ENCODE measurements at places on chromosomes 12 and 14.

- no peak for DNase-seq
Measured at GRCh38 chr12:11785712-11786111, 136.2 kb downstream of the ETV6 start.

GRCh38 chr12:87150969-87151662 lies 878.1 kb downstream of the C12orf50 start:
- DNase-seq, result no peak

DNA sequence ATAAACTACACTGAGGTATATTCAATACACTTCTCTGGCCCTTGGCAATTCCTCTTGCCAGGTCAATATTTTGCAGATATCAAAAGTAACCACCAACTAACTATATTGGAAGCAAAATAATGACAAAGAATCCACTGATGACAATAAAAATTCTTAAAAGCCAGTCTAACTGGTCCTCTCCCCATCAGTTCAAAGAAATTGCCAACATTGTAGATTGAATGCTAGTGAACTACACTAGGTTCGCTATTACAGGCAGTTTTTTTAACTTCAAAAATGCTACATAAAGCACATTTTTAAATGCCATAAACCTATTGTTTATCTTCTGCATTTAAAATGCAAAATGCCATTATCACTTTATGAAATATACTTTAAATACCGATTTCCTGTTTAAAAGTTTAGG lies 4.0 kb downstream of the CDK17 start:
- DNase-seq, result no peak

DNA sequence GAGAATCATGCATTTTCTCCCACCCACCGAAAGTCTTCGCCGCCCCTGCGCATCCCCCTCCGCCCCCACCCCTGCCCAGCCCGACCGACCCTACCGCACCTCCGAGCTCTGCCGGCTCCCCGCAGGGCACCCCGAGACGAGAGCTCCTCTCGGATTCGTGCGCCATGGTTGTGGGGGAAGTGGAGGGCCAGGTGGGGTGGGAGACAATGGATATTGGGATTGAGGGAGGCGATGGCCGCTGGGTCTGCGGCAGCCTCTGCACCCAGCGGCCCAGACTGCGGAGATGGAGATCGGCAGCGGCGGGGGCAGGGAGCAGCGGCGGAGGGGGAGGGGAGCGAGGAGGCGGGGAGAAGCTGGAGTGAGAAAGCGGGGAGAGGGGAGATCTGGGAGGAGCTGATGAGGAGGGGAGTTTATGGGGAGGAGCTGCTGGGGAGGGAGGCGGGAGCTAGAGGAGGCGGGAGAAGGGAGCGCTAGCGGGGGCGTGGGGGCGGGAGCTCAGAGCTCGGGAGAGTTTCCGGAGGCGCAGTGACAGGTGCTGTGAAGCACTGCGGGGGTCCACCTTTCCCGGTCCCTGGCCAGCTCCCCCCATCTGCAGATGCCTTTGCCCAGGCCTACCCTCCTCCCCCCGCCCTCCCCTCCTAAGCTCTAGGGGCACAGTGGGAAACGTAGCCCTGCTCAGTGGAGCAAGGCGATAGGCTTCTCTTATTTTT lies at the start of gene SALL2:
Gene SALL2 (minus strand): TSS at position 385 of the 710 bp plus-strand sequence. CDS start 219 bp downstream, at position 166.
- DNase-seq, result no peak

DNA sequence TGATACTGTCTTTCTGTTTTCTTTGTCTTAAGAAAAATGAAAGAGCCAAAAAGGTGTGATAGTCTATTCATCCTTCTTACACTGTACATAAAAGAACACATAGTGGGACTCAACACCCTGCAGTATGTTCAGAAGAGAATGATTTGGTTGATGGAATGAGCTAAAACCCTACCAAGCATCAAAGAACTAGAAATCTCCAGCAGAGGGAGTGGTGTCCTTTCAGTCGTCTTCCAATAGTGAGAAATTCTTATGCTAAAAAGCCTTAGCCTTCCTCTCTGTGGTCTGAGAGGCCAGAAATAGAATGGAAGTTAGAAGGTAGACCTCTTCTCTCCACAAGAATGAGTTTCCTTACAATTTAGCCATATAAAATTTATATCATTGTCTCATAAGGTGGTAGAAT lies 393.4 kb upstream of the SEL1L start:
- no peak for DNase-seq

DNA sequence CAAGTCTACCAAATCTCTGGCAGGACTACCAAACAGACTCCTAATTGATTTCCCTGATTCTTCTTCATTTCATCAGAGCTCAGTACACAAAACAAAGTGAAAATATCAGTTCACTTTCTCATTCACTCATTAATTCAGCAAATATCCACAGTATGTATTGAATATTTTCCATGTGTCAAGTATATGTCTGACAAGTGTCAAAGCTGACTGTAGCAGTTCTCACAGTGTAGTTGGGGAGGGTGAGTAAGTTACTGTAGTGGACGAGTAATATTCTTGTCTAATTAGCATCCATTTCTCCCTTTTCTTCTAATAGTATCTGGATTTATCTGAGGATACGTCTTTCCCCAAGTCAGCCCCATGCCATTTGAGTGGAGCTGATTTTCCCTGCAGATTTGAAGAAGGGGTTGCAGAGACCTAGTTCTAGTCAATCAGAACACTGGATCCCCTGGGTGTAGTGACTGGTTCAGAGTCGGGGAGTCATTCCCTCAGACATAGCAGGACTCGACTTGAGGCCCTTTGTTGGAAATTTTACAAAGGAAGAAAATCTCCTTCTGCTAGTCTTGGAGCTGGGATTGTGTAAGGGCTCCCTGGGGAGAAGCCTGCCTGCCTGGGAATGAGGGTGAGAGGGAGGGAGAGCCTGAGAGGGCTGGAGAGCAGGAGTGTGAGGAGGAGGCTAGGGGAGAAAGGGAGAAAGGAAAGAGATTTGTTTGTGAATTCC lies 51.4 kb downstream of the GRIP1 start:
- DNase-seq, result no peak

DNA sequence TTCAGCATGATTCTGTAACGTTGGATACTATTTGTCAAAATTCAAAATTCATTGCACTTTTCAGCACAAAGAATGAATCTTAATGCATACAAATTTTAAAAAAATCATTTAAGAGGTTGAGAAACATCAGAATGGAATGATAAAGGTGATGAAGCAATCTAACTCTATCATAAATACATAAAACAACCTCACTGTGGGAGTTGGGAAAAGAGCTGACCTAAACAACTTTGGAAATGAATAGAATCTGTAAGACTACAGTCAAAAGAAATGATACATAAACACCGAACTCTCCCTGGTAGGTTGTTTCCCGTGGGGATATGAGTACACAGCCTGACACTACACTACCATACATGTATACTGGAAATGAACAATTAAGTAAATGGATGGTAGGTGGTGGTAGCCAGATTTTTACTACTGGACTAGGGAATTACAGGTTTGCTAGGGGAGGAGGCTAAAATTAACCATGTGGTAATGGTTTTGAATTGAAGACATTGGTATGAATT lies 64.9 kb upstream of the PARP11 start:
- no peak for DNase-seq
